ENCODE measurements at places on chromosomes 3 and 15.
A peak's percentile ranks its signal among the peaks of the same experiment; 100 is the strongest.

DNA sequence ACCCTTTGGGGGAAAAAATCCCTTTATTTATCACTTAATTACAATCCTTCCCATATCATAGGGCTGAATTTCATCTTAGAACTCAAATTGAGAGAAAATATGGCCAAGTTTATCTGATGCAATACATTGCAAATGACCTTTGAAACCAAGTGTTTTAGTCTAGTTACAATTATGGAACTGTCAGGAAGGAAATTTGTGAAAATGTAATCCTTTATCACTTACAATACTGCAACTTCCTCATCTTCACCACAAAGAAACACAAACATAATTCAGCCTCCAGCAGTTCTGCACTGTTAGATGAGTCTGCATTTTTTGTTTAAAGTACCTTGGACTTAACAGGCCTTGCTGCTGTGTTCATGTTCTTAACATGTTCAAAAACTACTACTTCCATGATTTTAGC is 4.6 kb downstream of the CCPG1 start:
- peak; percentile 96 for DNase-seq

- peak; percentile 11 for DNase-seq
Observed at GRCh38 chr3:16476636-16477035, 36.9 kb downstream of the RFTN1 start.

GRCh38 chr15:88630141-88630721 is 8.6 kb upstream of the ISG20 start:
- no peak for DNase-seq

DNA sequence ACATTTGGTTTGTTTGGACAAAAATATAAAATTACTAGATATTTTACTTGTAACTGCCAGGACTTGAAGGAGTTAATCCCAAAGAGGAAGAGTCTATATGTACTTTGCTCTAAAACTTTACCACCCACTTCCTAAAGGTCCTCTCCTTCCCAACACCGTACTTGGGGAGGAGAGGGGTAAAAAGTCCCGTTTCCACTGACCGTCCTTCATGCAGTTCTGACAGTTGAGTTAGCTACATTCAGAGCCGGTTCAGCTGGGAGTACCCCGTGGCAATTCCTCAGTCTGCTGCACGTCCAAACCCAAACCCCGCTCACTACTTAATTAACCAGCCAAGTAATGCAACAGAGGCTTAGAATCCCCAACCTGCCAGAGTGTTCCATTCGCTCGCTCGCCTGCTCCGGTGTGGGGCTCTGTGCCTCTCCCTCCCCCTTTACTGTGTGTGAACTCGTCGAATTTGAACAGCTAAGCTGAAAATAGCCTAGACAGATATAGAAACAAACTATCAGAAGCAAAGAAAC is 519.7 kb downstream of the FOXP1 start:
- peak; percentile 12 for DNase-seq

DNA sequence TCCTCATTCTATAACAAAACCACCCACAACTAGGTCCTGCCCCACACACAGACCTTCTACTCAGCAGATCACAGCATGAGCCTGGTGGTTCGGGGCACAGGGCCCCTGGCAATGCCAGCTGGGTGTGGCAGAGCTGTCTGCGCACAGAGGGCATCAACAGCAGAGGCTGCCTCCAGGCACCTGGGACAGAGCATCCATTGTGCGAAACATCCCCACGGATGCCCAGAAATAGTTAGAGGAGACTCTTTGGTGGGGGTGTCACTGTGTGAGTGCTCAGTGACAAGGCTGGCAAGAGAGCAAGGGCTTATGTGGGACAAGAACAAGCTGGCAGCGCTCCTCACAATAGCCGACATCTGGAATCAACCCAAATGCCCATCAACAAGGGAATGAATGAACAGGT is 487.4 kb upstream of the PROK2 start:
- no peak for DNase-seq

DNA sequence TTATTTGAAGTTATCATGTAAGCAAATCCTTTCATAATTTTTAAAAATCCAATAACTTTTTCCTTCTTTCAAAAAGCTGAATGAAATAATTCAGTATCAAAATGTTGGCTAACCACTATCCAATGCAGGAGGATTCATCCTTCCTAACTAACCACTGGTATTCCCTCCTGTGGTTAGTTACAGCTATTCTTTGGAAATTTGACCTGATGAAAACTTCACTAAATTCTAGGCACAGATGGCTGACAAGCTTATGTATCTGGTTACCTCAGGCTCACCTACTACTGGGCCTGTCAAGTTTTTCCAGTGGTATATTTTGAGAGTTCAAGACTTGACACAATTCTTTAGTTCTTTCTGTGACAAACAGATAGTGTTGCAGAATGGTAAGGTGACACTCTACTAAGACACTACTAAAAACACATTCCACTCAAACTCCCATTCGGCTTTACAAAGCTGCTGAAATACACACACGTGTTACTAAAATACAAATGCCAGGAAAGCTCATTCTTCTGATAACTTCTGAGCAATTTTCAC is 15.8 kb downstream of the NPTN start:
- DNase-seq, result no peak

- DNase-seq, result no peak
Observed at GRCh38 chr3:123194552-123194951, 7.2 kb upstream of the SEC22A start.

- no peak for DNase-seq
Observed at GRCh38 chr15:40915679-40916078, 13.5 kb upstream of the DLL4 start.

- no peak for DNase-seq
Observed at GRCh38 chr3:177906126-177906511, 630.1 kb upstream of the KCNMB2 start.
